ENCODE measurements at places on chromosomes 2 and 18.

DNA sequence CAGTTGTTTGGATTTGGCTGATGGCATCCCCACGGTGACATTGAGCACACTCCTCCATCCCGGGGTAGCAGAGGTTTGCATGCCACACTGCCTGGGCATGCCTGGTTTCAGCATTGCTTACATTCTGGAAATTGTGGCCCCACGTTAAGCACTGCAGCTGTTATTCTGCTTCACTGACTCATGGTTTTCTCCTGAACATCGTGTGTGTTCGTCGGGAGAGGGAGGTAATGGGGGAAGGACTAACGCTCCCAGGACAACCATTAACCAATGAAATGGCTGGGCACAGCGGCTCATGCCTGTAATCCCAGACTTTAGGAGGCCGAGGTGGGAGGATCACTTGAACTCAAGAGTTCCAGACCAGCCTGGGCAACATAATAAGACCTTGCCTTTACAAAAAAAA is 28.2 kb upstream of the YWHAQ start:
- DNase-seq: no peak

DNA sequence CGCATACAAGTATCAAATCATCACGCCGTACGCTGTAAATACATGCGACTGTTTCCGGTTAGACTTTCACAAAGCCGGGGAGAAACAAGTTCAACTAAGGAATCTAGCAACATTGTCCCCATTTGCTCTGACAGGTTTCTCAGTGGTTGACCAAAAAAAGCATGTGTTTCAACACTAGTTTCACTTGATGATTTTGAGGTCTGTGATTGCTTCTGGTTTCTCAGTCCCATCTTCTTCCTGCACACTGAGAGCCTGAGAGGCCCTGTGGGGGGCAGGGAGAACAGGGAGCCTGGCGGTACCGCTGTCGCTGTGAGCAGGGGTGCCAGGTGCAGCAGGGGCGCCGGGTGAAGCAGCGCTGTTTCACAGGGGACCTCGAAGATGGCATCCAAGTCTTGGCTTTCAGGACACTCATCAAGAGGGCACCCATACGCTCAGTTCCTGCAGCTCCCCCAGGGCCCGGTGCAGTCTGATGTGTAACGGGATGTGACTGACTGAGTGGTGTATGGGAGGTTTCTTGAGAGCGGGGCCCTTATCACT is 270.9 kb downstream of the TWIST2 start:
- DNase-seq: peak; percentile 9

DNA sequence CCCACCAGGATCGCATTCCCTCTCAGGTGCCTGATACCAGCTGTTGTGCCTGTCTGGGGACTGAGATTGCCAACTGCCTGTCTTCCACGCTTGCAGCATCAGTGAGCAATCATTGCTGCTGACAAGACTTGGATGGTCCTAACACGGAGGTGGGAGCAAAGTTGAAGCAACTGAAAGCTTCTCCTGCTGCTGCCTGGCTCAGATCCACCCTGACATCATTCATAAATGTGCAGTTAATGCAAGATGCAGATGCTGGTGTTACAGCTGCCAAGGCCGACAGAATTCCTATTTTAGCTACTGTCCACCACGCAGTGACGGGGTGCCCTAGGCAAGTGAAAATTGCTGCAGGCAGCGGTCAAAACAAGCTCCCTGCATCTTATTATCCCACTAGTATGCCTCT is 131.4 kb downstream of the VWC2L start:
- no peak for DNase-seq

DNA sequence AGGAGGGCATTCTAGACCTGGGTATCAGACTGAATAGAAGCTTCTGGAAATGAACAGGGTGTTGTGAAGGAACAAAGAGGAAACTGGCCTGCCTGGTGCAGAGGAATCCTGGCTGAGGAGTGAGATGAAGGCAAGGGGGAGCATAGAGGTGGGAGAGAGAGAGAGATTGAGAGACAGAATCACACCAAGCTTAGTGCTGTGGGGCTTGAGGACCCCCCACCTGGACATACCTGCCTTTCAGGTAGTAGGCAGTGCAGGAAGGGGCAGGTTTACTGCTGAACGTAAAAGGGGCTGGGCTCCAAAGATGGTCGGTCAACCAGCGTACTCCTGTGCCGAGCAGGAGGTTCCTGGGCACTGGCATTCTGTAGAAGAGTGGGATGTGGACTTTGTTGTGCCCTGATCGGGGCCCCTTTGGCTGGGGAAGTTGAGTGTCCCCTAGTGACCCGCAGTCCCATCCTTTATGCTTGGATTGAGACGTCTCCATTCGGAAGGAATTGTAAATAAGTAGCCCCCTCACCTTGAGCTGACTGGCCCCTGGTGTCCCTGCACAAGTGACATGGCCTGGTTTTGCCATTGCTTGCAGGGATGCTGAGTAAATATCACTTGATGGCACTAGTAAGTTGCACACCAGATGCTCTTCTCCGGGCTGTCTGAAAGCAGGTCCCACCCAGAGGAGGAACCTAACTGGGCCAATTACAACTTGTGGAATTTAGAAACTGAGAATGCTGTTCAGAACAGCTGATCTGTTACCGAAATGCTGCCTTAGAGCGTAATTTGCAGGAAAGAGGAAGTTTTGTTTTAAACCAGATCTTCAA is 1.4 kb downstream of the UBE2F start:
- peak; percentile 69 for DNase-seq

GRCh38 chr2:195741191-195741590 is 84.2 kb downstream of the SLC39A10 start:
- no peak for DNase-seq

DNA sequence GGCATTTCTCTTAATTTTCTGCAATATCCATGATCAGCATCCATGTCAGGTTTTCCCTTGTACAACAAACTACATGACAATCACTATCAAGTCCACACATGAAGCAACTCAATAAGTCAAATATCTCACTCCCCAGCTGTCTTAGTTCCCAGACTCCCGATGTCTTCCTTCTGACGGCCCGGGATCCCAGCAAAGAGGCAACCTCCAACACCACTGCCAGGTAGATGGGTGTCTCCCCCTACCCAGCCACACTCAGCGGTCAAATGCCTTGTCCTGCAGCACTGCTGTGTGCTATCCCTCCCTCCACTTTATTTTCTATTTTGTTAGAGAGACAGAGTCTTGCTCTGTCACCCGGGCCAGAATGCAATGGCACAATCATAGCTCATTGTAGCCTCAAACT is 23.3 kb downstream of the TRABD2A start:
- DNase-seq: peak; percentile 1

DNA sequence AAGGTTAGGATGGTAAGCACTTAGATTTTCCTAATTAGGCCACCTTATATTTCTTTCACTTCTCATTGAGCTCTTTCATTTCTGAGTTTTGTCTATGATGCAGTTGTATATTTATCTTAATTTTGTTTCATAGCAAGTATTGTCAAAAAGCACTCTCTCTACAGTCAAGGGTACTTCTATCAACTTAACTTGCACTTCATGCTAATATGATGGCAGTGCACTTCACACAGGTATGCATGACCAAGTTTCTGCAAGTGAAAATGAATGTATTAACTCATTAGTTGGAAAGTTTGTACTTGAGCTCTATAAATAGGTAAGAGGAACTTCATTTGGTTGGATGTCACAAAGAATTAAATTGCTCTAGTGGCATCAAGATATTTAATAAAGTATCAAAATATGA is 51.5 kb upstream of the CDH19 start:
- DNase-seq: no peak

GRCh38 chr18:34611904-34612303 is 98.2 kb upstream of the DTNA start:
- no peak for DNase-seq

GRCh38 chr2:23346029-23346428 is 39.0 kb upstream of the KLHL29 start:
- DNase-seq: no peak

- DNase-seq: no peak
Measured at GRCh38 chr2:200730302-200730701, 81.4 kb upstream of the BZW1 start.

DNA sequence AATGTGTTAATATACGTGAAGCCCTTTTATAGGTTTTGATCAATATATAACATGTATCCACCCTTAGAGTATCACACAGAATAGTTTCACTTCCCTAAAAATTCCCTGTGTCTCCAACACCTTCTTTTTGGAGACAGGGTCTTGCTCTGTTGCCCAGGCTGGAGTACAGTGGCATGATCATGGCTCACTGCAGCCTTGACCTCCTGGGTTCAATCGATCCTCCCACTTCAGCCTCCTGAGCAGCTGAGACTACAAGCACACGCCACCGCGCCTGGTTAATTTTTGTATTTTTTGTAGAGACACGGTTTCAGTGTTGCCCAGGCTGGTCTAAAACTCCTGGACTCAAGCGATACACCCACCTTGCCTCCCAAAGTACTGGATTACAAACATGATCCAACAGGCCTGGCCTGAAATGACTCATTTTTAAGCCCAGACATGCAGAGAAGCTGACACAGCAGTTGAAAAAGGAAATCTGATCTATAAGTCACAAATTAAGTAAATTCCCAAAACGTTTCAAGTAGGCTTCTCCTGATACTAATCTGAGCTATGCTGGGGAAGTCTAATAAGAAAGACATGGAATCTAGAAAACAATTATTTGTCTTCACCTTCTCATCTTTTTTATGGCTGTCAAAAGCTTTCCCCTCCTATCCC is 2.9 kb downstream of the DUSP11 start:
- DNase-seq: no peak

DNA sequence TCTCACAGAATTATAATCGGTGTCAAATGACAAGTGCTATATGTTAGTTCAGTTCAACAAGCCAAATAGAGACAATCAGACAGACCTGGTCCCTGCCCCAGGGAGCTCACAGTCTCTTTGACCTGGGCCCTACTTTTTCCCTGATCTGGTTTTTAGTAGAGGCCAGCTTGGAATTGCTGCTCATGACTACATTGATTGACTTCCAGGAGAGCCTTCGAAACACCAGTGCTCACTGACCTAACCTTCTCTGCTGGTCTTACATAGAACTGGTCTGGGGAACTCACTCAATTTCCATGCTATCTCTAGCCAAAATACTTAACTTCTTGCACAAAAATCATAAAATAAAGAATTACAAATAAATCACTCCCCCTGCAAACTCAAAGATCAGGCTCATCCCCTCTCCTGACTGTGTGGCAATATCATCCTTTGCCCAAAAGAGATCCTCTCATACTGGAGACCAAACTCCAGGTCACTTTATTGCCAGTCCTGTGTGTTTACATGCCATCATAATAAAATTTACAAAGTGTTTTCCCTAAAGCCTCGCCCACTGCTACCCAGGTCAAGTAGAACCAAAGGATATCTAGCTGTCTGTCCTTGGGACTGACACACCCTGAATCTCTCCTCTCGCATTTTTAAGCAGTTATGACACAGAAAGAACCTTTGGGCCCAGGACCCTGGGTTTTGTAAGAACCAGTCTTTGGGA is 53.2 kb downstream of the PROC start:
- DNase-seq: no peak

- no peak for DNase-seq
Measured at GRCh38 chr2:127706215-127706990, 5.1 kb downstream of the SFT2D3 start.

DNA sequence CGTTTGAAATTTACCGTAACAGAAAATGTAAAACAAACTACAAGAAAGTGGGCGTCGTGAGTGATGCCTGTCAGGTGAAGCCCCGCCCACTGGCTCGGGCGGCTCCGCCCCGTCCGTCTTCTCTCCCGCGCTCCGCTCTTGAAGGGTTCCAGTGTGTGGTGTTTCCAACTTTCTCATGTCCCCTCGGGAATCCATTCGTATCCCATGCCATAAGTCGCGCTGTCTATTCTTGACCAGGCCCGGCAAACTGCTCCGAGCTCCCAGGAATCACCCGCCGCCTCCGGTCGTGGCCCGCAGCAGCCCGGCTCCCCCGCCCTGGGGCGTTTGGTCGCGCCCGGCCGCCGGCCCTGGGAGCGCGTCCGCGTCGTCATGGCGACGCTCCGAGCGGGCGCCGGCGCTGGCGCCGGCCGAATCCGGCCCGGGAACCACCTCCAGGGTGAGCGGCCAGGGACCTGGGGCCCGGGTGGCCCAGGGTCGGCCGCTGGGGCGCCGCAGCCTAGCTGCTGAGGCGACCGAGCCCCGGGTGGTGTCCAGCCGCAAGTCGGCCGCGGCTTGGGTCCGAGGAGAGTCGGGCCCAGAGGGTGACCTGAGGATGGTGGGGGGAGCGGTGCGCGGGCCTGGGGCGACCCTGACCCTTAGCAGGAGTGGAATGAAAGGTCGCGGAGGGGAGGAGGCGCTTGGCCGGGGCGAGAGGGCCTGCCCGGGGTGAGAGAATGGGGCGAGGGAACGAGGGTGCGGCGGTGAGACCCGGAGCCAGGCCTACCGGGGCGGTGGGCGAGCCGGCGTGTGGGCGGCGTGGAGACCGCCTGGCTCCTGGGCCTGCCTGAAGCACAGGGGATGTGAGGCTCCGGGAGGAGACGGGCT is at the start of gene CFAP221:
Gene CFAP221, plus strand, starts transcription at position 375 of the 864 bp plus-strand sequence. CDS start 1,683 bp downstream, outside the sequence.
- DNase-seq: peak; percentile 23

- peak; percentile 29 for DNase-seq
Measured at GRCh38 chr2:63977904-63978303, 41.3 kb downstream of the VPS54 start.

GRCh38 chr18:35005963-35006577 is 35.1 kb upstream of the MAPRE2 start:
- DNase-seq: no peak

- DNase-seq: no peak
Measured at GRCh38 chr18:12372406-12372805, 4.6 kb downstream of the AFG3L2 start.

DNA sequence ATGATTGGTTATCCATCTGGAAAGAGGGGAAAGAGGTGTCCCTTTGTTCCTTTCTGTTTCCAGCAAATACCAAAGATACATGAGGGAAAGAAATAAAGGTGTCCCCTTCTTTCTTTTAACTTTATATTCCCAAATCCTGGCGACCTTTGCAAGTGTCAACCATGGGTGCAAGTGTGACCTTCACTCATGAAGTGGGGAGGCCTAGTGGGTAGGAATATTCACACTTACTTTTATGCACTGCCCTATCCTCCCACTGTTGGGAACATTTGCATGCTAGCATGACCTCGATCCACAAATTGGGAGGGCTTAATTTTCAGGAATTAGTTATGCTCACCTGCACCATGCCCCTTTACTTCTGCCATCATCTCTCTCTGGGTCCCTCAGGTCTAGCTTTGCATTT is 70.2 kb upstream of the ZNF804A start:
- no peak for DNase-seq

DNA sequence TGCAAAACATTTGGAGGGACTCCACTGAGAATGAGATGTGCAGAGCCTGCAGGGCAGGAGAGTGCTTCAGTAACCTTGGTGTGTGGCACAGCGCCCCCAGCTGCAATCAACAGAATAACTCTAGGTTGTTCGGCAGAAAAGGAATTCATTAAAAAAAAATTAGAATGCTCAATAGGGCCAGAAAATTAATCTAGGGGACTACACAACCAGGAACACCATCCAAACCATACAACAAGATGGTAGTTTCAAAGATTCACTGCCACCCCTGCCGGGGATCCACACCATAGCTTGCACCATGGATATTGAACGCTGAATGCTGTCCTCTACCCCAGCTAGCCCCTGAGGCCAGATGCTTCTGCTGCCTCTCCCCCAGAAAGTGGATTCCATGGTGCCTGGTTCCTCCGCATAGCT is 50.1 kb downstream of the THUMPD2 start:
- DNase-seq: no peak

- peak; percentile 33 for DNase-seq
Measured at GRCh38 chr18:13437034-13437433, 218.5 kb downstream of the LDLRAD4 start.

- DNase-seq: no peak
Measured at GRCh38 chr2:208369091-208369490, 37.5 kb upstream of the PTH2R start.

GRCh38 chr2:133334923-133335322 is 233.3 kb downstream of the NCKAP5 start:
- no peak for DNase-seq

GRCh38 chr2:122595065-122595464 is 839.6 kb downstream of the TSN start:
- DNase-seq: no peak

GRCh38 chr2:18791172-18791797 is 201.9 kb upstream of the NT5C1B start:
- no peak for DNase-seq

Data from CD4-positive, alpha-beta T cell treated with Interleukin-6 for 4 hours (primary cell).